ENCODE measurements at places on chromosomes 16 and 17.

- DNase-seq, result no peak
Observed at GRCh38 chr17:62186841-62187240, 121.8 kb upstream of the MED13 start.

DNA sequence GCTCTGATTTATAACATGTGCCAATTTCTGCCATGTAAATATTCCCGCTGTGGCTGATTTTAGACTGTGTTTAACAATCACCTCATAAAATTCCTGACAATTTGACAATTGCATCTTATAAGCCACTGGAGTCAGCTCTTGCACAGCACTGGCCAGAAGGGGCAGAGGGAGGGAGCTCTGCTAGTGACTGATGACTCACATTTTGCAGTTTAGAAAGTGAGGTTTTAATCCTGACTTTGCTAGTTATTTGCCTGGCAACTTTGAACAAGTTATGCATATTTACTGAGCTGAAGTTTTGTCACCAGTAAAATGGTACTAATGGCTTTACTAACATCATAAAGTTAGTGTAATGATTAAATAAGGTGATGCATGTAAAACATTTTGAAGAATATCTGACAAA is 452.3 kb downstream of the CNTNAP4 start:
- no peak for DNase-seq

GRCh38 chr17:53032861-53033271 is 789.9 kb upstream of the KIF2B start:
- no peak for DNase-seq

GRCh38 chr16:50747207-50747956 is 5.5 kb downstream of the CYLD start:
- no peak for DNase-seq

DNA sequence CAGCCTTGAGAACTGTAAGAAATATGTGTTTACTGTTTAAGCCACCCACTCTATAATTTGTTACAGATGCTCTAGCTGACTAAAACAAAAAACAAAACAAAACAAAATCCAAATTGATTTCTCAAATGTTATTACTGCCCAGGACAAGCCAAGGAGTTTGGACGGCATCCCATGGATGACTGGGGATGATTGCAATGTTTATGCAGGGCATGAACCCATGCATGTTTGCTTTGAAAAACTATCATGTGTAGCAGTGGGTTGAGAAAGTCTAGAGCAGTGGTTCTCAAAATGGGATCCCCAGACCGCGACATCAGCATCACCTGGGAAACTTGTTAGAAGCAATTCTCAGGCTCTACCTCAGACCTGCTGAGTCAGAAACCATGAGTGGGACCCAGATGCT is 223.2 kb upstream of the PSMD7 start:
- no peak for DNase-seq

DNA sequence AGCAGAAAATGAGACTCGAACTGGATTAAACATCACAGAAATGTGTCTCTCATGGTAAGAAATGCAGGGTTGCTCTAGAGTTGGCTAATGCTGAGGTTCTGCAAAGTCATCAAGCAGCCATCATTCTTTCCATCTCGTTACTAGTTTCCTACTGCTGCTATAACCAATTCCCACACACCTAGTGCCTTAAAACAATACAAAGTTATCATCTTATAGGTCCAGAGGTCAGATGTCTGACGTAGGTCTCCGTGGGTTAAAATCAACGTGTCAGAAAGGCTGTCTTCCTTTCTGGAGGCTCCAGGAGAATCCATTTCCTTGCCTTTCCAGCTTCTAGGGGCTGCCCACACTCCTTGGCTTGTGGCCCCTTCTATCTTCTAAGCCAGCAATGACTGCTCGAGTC is 118.6 kb downstream of the STX8 start:
- no peak for DNase-seq
